B cell (primary cell): ENCODE measurements at places on chromosomes 1 and 21.

- no peak for DNase-seq
Observed at GRCh38 chr1:6872573-6873261, 87.5 kb downstream of the CAMTA1 start.

- DNase-seq = no peak
Observed at GRCh38 chr1:176416777-176417176, 46.2 kb upstream of the PAPPA2 start.

DNA sequence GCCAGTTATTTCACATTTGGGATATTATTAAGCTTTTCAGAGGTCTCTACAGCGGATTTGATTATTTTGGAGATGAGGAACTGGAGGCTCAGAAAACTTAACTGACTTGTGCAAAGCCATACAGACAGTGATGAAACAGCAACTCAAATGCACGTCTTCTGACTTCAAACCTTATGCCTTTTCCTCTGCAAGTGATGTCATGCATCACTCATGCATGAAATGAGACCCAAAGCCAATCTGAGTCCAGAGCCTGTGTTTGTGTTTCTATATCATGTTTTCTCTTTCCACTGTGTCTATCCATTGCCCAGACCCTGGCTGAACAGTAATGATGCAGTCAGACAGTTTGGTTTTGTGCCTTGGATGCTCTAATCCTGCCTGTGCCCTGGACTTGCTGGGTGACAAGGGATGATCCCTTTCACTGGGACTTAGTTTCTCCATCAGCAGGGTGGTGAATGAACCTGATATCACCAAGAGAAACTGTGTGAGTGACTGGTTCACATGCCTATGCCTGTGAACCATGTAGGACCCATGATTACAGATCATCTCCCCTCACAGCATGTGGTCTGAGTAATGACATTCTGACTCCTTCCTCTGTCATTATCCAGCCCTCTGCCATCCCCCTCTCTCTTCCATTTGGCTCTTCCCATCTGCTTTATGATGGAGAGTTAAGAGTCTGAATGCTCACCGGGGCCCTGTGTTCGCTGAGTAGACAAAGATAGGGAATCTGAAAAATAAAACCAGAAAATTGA is 33.4 kb downstream of the SLAMF6 start:
- DNase-seq = peak; percentile 78

- peak; percentile 27 for DNase-seq
Observed at GRCh38 chr1:228810878-228811711, 75.8 kb downstream of the RHOU start.

DNA sequence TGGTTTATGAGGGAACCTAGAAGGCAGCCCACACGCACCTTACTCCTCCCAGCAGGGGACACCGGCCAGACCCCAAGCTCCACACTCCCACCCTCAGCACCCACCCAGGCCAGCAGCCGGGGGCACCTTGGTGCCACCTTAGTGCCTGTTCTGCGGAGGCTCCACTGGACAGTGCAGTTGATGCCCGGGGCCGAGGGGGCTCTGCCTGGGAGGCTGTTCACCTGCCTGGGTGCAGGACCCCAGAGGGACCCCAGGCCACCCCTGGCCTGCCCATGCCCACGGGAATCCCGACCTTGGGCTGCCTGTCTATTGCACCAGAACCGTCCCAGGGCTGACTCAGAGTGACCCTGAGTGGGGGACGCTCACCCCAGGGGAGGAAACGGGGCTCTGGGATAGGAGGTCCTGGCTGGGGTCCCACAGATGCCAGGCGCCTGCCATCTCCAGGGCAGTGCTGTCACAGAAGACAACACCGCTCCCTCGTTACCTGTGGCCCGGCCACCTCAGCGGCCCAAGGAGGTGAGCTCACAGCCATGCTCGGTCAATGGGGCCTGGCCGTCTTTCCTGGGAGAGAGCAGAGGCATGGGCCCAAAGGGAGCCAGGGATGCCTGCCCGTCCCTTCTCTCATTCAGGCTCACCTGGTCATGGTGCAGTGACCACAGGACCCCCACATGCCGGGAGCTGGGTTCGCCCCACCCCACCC is 696 bp downstream of the SCNN1D start:
- DNase-seq = no peak

DNA sequence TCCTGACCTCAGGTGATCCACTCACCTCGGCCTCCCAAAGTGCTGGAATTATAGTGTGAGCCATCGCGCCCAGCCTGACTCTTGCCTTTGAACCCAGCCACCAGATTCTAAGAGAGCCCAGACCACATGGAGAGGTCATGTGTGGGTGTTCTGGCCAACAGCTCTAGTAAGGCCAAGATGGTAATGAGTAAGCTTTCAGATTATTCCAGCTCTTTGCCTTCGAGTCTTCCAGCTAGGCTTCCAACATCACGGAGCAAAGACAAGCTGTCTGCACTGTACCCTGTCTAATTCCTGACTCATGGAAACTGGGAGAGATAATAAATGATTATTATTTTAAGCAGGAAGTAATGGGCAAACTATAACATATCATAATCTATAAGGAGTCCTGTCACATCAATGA is 14.8 kb upstream of the ZFP69B start:
- DNase-seq = no peak

GRCh38 chr21:32334980-32335531 is 36.4 kb downstream of the MRAP start:
- DNase-seq = no peak

DNA sequence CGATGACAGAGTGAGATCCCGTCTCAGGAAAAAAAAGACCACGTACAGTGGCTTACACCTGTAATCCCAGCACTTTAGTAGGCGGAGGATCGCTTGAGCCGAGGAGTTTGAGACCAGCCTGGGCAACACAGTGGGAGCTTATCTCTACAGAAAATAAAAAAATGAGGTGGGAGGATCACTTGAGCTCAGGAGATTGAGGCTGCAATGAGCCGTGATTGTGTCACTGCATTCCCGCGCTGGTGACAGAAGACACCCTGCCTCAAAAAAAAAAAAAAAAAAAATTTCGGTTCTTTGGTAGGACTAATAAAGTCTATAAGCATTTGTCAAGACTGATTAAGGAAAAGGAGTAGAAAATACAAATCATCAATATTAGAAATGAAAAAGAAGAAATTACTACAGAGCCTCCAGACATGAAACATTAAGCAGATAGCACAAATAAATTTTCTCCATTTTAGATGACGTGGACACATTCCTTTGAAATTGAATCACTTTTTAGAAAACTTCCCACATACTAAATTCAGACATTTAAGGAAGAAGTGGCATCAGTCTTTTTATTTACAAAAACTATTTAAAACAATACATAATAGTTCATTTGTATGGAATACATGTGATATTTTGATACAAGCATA is 30.4 kb downstream of the MORC3 start:
- DNase-seq = no peak

DNA sequence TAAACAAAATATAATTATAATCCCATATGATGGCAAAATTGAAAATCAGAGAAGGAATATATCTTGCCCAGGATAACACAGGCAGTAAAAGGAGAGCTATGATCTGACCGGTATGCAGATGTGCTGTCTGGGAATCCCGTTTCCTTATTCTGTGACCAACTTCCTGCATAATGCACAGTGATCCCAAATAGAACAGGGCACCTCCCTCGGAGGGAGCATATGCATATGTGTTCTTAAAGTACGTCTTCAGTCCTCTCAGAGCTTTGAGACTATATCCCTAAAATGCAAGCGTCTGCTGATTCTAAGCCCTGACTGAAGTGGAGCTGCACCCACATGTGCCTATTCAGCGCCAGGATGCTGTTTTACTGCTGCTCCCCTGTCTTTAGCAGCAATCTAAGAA is 366.1 kb upstream of the PTBP2 start:
- DNase-seq = no peak

DNA sequence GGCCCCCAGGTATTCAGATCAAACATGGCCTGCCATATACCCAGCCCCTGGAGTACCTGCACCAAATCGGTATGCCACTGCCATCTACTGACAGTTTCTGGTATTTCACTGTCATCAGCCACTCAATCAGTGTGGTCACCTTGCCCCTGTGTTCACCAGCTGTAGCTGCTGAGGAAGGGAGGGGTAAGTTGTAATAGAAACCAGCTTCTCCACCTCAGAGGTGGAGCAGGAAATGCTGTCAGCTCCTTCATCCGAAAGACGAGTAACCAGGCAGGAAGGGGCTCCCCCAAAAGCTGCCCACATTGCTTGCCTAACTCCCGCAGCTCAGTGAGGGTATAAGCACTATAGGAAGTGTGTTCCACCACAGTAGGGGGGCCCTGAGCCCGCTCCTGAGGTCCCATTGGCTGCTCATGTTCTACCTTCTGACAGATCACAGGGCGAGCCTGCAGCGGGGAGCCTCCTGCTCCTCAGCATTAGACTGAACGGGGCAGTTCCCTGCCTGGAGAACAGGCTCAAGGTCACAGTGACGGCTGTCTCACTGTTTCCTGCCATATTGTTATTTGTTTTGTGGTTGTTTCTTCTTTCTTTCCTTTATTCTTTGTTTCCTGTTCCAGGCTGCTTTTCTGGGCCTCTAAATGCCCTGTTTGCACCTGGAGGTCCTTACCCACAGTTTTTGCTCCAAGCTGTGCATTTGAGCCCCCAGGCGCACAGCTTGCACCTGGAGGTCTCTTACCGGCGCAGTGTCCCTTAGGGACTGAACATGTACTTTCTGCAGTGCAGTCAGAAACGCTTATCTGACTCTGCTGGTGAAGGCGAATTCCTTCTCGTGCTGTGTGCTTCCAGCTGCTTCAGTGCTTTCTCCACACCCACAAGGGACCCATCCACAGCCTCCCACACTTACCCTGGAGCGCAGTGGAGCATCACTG is 1638.3 kb downstream of the MRPL39 start:
- peak; percentile 94 for DNase-seq

- no peak for DNase-seq
Observed at GRCh38 chr1:41576620-41577019, 92.1 kb upstream of the EDN2 start.

DNA sequence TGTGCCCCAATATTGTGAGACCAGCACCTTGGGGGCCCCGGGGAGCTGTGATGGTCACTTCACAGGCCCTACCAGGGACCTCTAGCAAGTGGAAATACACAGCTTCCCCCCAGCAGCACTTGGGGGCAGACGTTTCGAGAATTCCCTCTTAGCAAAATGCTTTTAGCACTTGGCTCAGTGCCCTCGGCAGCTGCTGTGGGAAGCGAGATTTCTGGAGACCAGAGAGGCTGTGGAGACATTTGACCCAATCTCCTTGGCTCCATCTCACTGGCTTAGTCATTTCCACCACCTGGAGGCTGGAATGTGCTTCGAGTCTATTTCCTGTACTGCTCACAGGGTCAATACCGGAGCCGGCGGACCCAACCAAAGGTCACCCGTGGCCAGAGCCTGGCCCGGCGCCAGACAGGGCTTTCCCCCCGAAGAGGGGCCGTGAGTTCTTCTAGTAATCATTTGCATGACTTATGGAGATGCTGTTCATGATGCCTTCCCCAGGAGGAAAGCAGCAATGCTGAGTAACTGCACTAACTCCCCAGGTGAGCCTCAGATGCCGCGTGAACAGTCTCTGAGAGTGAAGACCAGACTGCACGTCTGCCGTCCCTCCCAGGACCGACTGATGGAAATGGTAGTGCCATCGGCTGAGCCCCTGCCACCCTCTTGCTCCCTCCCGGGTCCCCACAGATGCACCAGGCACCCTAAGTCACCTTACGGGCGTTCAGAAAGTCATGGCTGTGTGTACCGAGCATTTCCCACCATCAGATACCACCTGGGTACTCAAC is 4.4 kb upstream of the C2CD2 start:
- no peak for DNase-seq

GRCh38 chr21:40886931-40887330 is 40.0 kb upstream of the DSCAM start:
- DNase-seq = no peak

GRCh38 chr1:21579791-21580190 is 70.6 kb downstream of the ALPL start:
- no peak for DNase-seq

- DNase-seq = no peak
Observed at GRCh38 chr1:64155278-64155677, 48.1 kb upstream of the UBE2U start.

GRCh38 chr1:165442653-165443052 is 2.3 kb downstream of the RXRG start:
- no peak for DNase-seq

DNA sequence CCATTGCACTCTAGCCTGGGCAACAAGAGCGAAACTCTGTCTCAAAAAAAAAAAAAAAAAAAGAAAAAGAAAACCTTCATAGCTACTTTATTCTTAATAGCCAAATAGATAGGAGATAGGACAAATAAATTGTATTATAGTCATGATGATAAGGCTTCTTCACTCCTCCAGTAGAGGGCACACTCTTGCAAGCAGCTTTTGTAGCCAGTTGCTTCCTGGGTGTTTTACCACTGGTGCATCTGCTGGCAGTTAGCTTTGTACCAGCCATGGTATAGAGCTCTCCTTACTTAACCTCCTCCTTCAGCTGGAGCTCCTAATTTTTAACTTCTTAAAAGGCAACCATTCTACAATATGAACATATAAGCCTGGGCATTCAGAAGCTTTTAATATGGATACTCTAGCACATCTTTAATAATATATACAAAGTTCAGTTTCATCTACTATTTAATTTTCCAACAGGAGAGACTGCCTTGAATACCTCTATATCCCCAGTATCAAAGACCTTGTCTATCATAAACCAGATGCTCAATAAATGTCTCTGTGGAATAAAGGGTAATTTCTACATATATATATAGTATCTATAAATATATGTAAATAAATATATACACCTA is 35.8 kb downstream of the EVI5 start:
- peak; percentile 68 for DNase-seq

DNA sequence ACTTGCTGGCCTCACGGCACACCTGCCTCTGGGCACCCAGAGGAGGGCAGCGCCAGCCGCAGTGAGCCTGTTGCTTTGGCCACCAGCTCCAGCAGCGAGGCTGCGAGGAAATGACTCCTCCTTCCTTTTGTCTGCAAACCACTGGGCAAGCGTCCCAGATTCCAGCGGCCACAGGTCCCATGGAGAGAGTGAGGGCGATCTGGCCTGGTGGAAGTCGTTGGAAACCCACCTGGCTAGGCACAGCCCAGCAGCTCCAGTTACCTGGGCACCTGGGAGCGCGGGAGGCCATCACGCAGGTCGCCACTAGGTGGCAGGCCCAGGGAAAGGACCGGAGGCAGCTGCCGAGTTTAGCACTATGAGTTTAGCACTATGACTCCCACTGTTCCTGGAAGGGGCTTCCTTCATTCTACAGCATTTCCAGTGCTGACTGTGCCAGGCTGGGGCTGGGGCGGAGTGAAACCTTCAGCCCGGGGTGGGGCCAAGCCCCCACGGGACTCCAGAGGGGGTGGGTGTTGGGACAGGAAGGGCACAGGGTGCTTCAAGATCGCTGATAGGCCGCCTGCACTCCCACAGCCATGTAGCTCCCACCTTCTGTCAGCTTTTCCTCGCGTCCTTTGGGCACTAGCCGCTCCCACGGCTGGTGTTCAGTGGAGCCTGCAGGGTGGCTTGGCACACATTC is 1.1 kb upstream of the ESPN start:
- DNase-seq = peak; percentile 73

- DNase-seq = no peak
Observed at GRCh38 chr1:184462990-184463389, 76.2 kb downstream of the C1orf21 start.
